SK-N-DZ (cell line): ENCODE measurements at places on chromosomes 1 and 21.

GRCh38 chr21:45110873-45111624, 36.7 kb downstream of the ADARB1 start:
- DNase-seq = no peak

DNA sequence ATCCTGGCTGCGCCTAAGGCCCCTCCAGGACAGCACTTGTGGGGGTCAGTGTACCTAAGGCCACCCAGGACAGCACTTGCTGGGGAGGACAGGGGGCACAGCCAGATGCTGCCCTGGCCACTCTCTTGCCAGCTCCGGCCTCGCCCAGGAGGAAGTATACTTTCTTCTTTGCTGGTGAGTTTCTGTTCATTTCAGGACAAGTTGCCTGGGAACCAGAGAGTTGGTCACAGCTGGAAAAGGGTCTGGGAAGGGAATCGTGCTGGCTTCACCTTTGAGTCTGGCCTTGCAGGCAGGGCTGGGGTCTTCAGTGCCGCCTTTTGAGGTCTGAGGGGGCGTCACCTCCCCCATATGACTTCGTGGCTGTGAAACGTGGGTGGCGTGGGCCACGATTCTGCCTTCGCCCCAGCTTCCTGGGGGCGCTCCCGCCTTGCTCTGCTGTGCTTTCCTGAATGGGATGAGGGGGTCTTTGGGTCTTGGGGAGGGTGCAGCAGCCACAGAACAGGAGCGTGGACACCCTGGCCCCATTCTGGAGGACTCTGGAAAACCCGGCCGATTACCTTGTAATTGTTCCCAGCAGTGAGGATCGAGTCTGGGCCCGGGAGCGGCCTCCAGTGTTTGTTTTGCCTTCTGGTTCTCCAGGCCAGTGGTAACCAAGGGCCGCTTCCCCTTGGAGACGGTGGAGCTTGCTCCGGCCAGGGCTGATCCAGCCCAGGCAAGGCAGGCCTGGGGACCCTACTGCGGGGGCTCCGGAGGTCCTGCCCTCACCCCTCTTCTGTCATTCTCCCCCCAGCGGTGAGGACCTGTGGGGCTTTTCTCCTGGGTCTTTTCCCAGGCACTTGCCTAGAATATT, 45.9 kb downstream of the SPSB1 start:
- DNase-seq = no peak

GRCh38 chr1:10295481-10296085, 85.2 kb downstream of the KIF1B start:
- DNase-seq = no peak

GRCh38 chr1:214901718-214902117, 180.8 kb upstream of the KCNK2 start:
- no peak for DNase-seq

GRCh38 chr1:216710055-216710454, 13.2 kb downstream of the ESRRG start:
- DNase-seq = no peak

DNA sequence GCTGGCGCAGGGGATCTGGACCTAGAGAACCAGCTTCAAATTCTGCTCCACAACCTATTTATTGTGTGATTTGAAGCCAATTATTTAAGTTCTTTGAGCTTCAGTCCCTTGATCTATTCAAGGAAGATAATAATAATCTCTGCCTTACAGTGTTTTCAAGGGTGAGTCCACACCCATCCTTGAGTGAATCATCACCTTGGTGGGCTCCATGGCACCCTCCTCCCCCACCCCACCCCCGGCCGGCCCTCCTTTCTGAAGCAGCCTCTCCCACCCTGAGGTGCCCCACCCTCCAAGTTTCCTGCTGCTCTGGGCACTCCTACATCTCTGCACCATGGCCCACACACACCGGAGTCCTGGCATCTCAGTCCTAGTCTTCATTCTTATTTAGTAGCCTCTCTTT, 38.3 kb downstream of the TCP10L start:
- no peak for DNase-seq

DNA sequence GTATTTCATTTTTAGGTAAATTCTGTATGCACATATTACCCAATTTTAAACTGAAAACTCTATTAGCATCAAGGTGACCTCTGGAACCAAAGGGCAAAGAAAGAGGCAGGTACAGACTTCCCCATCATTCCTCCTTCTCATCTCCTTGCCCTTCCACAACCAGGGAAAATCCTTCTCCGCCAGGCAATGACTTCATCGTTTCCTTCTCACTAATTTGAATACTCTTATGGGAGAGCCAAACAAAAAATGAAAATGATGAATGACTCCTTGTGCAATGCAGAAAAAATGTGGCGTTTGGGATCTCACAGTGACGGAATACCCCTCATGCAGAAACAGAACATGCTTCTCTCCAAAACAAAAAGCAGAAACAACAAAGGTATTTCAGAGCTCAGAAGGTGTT, 83.7 kb downstream of the HLCS start:
- DNase-seq = no peak
